ENCODE measurements at places on chromosomes 5 and 9. TPM values are rescaled to one million over a fixed set of nuclear protein-coding genes. Genes with fewer than 3 reads are reported as not detected.

TRAPPC13 gene
- total RNA-seq: 21.9 TPM

C6 gene
- not detected for total RNA-seq

AFAP1L1 gene
- not detected for total RNA-seq

ANKRD18B gene
- total RNA-seq: not detected

ADAMTS19 gene
- not detected for total RNA-seq

PCDHGA3 gene
- total RNA-seq: not detected

ALDH7A1 gene
- total RNA-seq: 0.91 TPM

- no peak overlapping the region for H3K27ac ChIP-seq
- H3K27me3 ChIP-seq: no peaks in the 10 kb centered on the region
- no peaks in the 10 kb centered on the region for H3K36me3 ChIP-seq
- DNase-seq: no peak
- H3K4me3 ChIP-seq: no peak overlapping the region
Measured at GRCh38 chr9:76932757-76933156, 26.8 kb upstream of the PRUNE2 start.

- no peak overlapping the region for H3K27ac ChIP-seq
- H3K27me3 ChIP-seq: peaks cover 18% of the 10 kb centered on the region
- no peaks in the 10 kb centered on the region for H3K36me3 ChIP-seq
- H3K4me3 ChIP-seq: no peak overlapping the region
- no peak for DNase-seq
Measured at GRCh38 chr9:98559561-98559960, 149.2 kb downstream of the GABBR2 start.

DNA sequence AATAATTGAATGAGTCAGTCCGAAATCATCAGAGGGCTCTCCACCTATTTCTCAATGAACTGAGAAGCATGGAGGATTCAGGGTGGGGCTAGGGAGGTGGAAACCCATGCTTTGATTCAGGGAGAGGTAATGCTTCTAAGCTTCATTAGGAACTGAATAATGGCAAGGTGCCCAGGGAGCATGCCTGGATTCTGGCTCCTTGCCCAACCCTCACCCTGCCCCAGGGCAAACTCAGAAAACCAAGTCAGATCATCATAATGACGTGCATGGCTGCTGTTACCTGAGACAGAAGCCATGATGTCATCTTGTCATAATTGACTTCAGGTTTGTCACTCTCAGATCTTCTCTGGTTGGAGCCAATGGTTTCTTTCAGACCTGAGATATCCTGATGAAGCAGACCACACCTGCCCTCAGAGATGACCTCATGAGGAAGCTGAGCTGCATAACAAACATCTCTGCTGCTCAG lies 199.6 kb downstream of the SYK start:
- H3K4me1 ChIP-seq: no peaks in the 10 kb centered on the region
- no peaks in the 10 kb centered on the region for H3K27me3 ChIP-seq
- no peak overlapping the region for H3K4me3 ChIP-seq
- H3K27ac ChIP-seq: no peak overlapping the region
- H3K36me3 ChIP-seq: no peaks in the 10 kb centered on the region

DNA sequence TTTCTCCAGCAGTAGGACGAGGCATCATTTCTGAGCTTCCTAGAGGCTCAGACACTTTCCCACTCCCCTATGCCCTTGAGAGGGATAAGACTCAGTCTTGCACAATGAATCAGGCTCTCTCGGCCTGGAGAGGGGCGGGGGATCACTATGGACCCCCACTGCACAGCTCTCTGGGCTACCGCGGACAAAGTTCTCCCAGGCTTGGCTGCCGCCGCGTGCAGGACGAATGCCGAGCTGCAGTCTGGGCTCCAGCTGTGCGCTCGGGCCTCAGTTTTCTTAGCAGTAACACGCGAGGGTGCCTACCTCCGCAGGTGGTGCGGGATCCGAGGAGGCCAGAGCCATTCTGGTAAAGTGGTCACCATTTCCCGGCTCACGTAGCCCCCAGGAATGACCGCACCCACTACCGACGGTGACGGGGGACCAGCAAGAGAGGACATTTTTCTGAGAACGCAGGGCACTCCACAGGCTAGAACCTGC lies 3.4 kb upstream of the MYORG start:
- DNase-seq: no peak
- H3K4me1 ChIP-seq: peaks cover 50% of the 10 kb centered on the region
- H3K27me3 ChIP-seq: peaks cover 12% of the 10 kb centered on the region
- peak overlapping the region; percentile 83 for H3K27ac ChIP-seq
- H3K4me3 ChIP-seq: peak overlapping the region; percentile 84
- peaks cover 1% of the 10 kb centered on the region for H3K36me3 ChIP-seq

- H3K36me3 ChIP-seq: peaks cover 3% of the 10 kb centered on the region
- peak overlapping the region; percentile 23 for H3K4me3 ChIP-seq
- peaks cover 52% of the 10 kb centered on the region for H3K4me1 ChIP-seq
- H3K27me3 ChIP-seq: peaks cover 5% of the 10 kb centered on the region
Measured at GRCh38 chr5:80958616-80959015, 1.5 kb upstream of the RASGRF2 start.

DNA sequence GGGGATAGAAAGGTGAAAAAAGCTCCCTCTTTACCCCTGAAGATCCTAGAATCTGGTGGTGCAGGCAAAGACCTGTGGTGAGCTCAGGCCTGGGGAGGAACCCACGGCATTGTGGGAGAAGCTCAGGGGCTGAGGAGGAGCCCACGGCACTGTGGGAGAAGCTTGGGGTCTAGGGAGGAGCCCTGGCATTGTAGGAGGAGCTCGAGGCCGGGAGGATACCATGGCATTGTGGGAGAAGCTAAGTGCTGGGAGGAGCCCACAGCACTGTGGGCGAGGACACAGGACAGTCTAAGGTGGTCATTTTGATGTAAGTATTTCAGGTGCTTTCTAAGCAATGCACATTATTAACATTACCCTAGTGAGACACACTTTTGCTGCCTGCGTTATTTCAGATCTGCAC lies 179.7 kb downstream of the HSD17B3 start:
- H3K4me1 ChIP-seq: peaks cover 19% of the 10 kb centered on the region
- no peak overlapping the region for H3K27ac ChIP-seq
- H3K36me3 ChIP-seq: peaks cover 4% of the 10 kb centered on the region
- peaks cover 25% of the 10 kb centered on the region for H3K27me3 ChIP-seq
